ENCODE measurements at places on chromosomes 7 and 10.
A peak's percentile ranks its signal among the peaks of the same experiment; 100 is the strongest.

DNA sequence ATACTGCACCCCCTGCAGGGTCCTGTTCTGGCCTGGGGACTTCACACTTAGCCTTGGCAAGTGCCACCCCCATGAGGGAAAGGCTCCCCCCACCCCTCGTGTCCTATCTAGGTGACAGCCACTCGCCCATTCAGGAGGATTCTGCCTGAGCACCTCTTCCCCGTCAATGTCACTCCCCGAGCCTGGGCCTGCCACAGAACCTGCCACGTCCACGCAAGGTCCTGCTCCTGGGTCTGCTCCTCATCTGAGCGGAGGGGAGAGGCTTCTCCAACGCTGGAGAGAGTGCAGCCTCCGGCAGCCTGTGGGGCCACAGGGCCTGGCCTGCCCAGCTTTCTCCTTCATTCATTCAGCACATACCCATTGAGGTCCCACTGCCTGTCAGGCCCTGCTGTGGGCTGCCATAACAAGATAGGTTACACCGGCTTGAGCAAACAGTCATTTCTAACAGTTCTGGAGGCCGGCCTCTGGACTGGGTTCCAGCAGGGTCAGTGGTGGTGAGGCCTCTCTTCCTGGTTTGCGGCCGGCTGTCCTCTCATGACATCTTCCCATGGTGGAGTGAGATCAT, 92.0 kb upstream of the RET start:
- DNase-seq = no peak

DNA sequence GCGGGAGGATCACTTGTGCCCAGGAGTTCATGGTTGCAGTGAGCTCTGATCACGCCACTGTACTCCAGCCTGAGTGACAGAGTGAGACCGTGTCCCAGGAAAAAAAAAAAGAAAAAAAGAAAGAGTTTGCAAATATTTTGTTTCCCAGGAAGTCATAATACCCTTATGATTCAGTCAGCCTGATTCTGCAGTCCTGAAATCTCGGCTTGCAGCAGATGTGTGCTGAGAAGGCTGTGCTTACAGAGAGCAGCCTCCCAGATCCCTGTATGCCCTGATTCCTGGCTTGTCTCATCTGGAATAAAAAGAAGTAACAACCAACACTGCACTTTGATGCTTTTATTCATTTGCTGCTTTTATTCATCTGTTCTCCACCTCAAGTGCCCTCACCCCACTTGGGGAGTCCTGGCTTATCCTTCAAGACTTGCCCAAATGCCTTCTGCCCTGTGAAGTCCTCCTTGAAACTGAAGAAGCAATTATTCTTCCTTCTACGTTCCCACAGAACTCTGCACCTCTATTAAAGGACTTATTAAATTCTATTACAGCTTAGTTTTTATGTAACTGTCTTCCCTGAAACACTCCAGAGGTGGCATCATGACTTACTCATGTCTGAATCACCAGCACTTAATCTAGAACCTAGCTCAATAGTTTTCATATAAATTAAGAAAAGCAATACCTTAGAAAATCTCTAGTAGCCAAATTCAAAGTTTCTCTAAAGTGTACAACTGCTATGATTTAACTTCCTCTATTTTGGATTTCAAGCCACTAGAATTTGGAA, 27.7 kb upstream of the BPGM start:
- no peak for DNase-seq

GRCh38 chr7:37052705-37053104, 328.4 kb upstream of the AOAH start:
- DNase-seq = peak; percentile 49

DNA sequence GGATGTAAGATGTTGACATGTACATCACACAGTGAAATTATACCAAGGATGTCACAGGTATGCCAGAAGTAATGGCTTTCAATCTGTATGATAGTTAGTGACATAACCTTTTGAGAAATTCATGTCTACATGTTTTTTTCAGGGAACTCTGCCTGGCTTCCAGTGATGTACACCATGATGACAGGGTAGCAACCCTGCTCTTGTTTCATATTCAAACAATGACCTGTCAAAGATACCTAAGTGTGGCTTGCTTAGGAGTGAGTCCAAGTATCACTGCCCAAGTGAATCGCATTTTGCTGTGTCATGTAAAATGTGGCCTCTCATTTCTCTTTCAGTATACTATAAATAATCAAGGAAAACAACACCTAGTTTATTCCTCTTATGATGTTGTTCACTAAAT, 205.8 kb upstream of the DKK1 start:
- no peak for DNase-seq

DNA sequence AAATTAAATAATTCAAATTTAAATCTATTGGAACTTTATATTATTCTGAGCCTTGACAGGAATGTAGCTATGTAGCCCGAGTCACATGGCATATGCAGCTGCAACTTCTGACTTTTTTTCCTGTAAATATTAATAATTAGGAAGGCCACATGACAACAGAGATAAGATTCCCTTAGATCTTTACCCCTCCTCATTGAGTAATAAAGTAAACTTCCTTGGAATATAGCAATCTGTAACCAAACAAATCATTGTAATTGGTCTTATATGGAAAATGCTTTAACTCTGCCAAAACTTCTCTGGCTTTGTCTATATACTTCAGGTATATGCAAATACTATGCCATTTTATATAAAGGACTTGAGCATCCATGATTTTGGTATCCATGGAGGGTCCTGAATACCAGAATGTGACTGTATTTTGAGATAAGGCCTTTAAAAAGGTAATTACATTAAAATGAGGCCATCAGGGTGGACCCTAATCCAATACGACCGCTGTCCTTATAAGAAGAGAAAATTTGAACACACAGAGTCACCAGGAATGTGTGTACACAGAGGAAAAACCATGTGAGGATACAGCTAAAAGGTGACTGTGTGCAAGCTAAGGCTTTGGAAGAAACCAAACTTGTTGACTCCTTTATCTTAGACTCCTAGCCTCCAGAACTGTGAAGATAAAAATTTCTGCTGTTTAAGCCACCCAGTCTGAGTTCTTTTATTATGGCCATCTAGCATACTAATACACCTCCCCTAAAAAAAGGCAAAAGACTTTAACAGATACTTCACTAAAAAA, 222.0 kb downstream of the CTNNA3 start:
- no peak for DNase-seq

DNA sequence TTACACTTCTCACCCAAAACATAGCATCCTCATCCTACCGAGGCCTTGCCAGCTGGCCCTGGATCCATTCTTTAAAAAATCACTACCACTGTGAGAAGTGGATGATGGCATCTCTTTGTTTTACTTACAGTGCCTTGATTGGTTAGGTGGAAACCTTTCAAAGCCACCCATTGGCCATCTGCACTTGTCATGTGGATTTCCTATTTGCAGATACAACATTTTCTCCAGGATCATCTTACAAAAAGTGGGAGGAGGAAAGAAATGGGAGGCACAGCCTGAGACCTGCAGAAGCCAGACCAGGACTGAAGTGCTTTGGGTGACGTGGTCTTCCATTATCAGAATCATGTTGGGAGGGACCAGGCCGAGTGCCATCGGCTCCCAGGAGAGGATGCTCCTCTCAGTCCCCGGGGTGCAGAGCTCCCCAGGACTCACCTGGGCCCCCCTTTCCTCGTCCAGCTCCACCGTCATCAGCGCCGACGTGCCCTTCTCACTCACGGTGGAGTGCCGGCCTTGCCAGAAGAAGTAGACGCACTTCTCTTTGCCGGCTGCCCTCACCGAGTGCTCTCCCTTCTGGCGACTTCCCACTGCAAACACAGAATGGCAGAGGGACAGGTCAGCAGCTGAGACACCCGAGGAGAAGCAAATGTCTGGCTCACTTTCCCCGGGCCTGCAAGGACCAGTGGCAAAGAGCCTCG, 161.2 kb downstream of the SVIL start:
- no peak for DNase-seq

DNA sequence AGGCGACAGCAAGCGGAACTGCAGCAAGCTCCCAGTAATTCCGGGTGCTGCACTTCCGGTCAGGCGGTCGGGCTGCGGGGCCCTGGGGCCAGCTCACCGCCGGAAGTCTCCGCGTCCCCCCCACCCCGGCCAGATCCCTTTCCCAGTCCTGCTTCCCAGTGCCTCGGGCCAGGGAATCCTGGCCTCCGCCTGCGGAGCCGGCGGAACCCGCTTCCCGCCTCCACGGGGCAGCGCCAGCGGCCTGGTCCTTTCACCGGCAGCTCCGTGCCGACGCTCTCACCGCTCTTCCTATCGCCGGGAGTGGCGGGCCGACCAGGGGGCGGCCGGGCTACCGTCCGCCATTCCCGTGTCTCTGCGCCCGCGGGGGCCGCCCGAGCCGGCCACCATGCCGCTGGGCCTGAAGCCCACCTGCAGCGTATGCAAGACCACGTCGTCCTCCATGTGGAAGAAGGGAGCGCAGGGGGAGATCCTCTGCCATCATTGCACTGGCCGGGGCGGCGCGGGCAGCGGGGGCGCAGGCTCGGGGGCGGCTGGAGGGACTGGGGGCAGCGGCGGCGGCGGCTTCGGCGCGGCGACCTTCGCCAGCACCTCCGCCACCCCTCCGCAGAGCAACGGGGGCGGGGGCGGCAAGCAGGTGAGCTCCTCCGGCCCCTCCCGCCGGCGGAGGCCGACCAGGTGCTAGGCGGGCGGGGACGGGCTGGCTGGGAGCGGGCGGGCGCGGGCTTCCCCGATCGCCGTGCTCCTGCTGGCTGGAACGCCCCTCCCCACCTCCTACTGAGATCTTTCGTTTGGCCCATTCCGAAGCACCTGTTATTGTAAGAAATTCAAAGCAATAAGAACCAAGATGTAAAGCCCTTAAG, at the start of gene GATAD1:
Gene GATAD1, plus strand, starts transcription at position 138 of the 860 bp plus-strand sequence. Its CDS starts 248 bp downstream, at position 386.
- peak; percentile 95 for DNase-seq

GRCh38 chr10:9096288-9096687, 1041.8 kb downstream of the GATA3 start:
- no peak for DNase-seq

- DNase-seq = no peak
Measured at GRCh38 chr10:118557946-118558345, 37.5 kb downstream of the PRLHR start.

DNA sequence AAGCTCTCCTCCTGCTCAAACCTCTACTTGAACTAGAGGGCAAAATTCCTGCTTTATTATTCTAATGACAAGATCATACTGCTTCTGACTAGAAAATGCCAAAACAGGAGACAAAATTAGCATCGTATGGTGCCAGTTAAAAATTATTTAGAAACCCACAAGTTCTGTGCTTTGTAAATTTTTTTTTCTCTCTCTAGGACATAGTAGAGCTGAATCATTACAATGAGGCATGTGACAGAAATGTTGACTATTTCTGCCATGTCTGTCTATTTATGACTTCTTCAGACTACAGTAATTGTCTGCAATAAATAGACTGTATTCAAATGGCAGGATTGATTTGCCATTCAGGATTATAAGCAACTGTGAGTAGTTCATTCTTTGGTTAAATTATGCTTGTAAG, 335.8 kb downstream of the PRPF18 start:
- DNase-seq = no peak

DNA sequence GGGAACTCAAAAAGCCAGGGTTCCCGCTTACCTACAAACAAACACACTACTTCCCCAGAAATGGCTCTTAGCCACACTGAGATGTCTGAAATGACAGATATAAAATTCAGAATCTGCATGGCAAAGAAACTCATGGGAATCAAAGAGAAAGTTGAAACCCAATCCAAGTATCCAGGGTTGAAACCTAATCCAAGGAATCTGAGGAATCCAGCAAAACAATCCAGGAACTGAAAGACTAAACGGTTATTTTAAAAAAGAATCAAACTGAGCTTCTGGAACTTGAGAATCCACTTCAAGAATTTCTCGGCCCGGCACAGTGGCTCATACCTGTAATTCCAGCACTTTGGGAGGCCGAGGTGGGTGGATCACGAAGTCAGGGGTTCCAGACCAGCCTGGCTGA, 568.8 kb downstream of the POM121L12 start:
- no peak for DNase-seq

- no peak for DNase-seq
Measured at GRCh38 chr7:144818511-144818910, 17.3 kb downstream of the TPK1 start.

DNA sequence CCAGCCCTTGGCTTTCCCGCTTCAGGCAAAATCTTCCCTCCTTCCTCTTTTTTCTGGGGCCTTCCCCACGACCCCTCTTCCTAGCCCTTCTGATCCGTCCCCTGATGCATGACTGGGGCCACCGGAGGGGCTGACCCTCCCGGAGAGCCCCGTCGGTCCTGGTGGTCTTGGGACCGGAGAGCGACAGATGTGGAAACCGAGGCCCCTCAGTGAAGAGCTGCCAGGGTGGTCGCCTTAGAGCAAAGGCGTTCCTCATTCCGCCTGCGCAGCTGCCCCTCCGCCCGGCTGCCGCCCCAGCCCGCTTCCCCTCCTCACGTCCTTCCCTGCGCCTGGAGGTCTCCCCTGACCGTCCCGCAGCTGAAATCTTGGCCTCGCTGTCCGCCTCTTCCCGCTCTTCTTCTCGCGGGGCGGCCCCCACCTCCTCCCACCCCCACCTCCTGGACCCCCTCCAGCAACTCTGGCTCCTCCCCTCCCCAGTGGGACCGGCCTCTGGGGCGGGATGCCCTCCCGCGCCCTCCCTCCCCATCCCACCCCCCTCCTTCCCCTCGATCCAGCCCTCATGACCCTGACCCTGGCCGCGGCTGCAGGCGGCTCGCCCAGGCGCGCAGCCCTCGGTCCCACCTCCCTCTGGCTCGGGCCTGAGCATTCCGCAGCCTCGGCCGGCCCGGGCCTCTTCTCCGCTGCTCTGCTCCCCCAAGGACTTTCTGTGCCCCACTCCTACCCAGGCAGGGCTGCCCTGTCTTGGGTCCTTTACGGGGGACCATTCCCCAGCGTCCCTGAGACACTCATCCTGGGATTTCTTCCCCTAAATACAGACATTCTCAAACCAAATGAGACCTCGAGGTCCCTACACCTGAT, at the start of gene RARRES2:
Gene RARRES2, minus strand, starts transcription at position 367 of the 858 bp plus-strand sequence. CDS start 1,020 bp downstream, outside the sequence.
- DNase-seq = peak; percentile 71

- DNase-seq = no peak
Measured at GRCh38 chr7:70474639-70475234, 657.2 kb upstream of the GALNT17 start.

GRCh38 chr10:14749070-14749809, 25.5 kb downstream of the FAM107B start:
- peak; percentile 45 for DNase-seq

GRCh38 chr10:92142949-92143348, 147.9 kb downstream of the CPEB3 start:
- no peak for DNase-seq

GRCh38 chr7:7125963-7126362, 56.4 kb upstream of the C1GALT1 start:
- DNase-seq = no peak

DNA sequence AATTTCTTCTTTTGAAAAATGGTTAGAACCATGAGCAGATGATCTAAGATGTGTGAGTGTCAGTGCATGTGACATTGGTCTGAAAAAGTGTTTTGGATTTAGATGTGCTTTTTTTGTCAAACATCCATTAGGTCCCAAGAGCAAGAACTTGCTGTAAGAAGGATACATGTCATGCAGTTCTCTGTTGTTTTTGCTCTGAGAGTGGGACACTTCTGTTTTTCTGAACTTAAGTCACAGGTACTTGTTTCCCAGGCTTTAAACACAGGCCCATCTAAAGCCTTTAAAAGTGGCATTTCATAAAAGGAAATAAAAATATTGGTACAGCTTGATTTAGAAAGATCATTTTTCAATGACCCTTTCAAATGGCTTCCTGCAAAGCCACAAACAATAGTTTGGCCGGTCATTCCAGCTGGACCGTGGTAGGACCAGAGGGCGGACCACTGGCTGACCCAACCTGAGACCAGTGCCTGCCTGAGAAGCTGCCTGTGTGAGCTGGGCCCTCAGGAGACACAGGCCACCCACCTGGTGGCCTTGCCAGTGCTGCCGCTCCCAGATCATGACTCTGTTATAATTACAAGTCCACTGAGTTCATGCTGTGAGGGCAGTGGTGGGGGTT, 92.7 kb downstream of the EEPD1 start:
- DNase-seq = no peak

GRCh38 chr10:63579371-63580014, 58.3 kb downstream of the REEP3 start:
- DNase-seq = peak; percentile 52

GRCh38 chr7:136016649-136017395, 39.7 kb upstream of the MTPN start:
- no peak for DNase-seq
